ENCODE measurements at places on chromosomes 12 and 14.

- no peak for DNase-seq
These were observed 191.5 kb upstream of the BTG1 start for GRCh38 chr12:92337128-92337527.

DNA sequence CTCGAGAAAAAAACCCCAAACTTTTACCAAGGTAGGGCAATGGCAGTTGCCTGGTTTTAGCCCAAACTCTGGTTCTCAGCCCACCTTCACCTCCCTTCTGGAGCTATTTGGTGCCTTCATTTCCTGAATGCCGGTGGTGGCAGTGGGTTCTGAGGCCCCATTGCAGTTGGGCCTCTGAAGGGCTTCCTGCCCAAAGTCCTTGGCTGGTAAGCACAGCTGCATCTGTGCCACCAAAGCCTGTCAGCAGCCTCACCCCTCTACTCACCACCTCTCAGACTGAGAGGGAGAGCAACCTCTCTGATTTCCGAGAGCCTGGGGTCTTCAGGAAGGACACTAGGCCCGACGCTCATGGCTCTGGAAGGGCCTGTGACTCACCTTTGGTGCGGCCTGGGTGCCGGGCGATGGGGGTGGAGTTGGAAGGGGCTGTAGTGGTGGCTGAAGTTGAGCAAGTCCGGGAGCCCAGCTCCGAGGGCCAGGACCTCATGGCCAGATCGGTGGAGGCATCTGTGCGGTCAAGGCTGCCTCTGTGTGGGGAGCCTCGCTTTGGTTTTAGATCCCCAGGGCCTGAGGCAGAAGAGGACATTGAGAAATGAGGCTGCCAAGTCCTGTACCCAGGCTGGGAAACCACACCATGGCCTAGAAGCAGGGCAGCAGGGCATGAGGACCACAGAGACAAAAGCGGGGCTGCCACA is 38.6 kb upstream of the GPR68 start:
- no peak for DNase-seq

DNA sequence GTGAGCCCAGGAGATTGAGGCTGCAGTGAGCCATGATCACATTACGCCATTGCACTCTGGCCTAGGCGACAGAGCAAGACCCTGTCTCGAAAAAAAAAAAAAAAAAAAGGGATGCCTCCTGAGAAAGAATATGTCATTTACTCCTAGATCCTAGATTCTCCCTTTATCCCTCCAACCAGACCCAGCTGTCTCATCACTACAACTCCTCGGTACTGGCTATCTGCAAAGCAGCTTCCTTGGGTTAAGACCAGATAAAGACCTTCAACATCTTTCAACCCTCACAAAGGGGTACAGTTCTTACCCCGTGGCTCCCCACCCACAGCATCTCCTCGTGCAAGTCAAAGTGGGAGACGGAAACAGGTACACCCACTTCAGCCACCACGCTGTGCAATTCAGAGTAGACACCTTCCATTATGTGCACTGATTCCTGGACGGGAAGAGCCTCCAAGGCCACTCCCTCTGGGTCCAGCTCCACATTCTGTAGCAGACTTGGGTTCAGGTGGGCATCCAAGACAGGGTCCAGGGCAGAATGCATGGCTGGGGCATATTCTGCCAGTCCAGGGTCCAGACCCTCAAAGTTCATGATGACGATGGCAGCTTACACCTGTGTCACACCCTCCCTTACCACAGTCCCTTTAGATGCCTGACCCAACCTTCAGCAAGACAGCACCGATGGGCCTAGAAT is 1.1 kb downstream of the PAN2 start:
- no peak for DNase-seq

DNA sequence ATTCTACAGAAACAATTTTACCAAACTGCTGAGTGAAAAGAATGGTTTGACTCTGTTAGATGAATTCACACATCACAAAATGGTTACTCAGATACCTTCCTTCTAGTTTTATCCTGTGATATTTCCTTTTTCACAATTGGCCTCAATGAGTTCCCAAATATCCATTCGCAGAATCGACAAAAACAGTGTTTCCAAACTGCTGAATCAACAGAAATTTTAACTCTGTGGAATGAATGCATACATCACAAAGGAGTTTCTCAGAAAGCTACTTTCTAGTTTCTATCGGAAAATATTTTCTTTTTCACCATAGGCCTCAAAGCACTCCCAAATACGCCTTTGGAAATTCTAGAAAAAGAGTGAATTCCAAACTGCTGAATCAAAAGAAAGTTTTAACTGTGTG is 525.0 kb downstream of the ALG10 start:
- no peak for DNase-seq

DNA sequence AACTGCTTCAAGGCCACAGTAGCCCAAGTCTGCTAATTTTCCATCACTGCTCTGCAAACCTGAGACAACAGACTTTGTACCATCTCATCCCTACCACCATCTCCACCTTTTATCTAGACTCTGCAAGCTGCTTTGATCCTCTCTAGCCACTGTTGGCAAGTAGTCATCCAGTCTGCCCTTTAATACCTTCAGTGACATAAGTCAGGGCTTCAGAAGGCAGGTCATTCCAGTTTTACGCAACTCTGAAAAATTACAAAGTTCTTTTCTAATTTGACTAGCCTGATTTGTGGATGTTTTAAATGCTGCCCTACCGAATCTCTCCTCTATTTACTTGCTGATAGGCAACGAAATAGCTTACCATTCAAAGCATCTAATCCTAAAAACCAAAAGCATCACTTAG is 2.8 kb downstream of the FERMT2 start:
- DNase-seq, result no peak

DNA sequence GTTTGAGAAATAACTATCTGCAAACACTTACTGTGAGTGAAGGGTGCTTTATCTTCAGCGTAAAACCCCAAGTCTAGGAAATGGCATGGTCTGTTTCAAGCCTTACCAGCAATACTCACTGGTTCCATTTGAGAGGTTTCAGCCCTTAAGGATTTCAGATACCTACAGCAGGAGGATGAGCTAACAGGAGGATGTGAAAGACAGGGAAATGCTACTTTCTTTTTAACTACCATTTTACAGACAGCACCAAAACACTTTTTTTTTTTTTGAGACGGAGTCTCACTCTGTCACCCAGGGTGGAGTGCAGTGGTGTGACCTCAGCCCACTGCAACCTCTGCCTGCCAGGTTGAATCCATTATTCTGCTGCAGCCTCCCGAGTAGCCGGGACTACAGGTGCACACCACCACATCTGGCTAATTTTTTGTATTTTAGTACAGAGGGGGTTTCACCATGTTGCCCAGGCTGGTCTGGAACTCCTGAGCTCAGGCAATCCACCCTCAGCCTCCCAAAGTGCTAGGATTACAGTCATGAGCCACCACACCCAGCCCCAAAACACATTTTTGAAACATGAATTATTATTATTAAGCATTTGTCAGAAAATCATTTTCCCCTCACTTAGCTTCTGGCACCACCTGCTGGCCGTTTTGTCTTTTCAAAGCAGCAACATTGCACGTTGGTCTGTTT is 4.6 kb downstream of the MTRFR start:
- DNase-seq, result peak; percentile 77

DNA sequence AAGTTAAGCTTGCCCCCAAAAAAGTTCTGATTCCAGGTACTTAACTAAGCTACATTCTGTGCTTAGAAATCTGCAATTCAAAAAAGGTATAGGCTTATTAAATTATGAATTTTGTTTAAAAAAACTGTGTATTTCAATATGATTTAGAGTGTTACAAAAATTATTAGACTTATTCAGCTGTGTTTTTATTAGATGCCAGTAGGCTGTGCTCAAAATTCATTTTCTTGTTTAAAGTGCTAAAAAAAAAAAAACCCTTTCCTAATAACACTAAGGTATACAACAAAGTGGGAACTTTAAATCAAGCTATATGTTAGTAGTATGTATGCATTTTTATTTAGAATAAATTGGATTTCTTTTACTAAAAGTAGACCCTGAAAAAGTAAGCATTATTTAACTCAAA is 25.0 kb downstream of the LRRC9 start:
- no peak for DNase-seq

- DNase-seq, result peak; percentile 68
These were observed 1.8 kb downstream of the FBXL14 start for GRCh38 chr12:1592444-1593173.

DNA sequence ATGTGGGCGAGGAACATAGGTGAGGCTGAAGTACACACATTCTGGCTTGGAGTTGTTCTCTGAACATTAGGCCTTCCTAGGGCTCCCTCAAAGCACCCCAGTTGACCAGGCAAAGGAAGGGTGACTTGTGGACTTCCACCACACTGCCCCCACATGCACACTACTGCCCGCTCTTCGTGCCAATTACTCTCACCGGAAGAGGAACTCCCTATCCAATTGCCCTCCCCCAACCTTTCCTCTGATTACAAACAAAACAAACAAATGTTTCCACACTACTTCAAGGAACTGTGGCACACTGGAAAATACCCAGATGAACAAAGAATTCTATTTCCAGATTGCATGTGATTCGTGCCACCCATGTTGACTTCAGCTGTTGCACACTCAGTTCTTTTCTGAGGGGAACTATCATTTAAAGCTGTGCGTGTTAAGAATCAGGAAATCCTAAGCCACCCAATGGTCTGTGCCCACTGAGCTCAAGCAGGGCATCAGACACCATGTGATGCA is 139.3 kb downstream of the SSPN start:
- DNase-seq, result no peak

DNA sequence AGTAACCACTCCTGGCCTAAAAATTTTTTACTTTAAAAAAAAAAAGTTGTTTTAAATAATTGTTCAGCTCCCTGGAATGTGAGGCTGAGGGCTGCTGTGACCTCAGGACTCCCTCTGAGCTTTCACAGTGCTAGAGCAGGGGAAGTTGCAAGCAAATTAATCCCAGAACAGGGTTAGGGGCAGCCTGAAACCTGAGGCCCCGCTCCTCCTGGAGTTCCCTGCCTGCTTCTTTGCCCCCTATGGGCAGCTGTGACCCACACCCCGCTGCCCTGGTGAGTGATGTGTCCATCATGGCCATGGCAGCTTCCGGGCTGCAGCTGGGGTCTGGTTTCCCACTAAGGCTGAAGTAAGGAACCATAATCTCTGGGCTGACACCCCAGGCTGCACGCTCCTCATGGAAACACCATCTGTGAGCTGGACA is 9.5 kb downstream of the RITA1 start:
- DNase-seq, result no peak

DNA sequence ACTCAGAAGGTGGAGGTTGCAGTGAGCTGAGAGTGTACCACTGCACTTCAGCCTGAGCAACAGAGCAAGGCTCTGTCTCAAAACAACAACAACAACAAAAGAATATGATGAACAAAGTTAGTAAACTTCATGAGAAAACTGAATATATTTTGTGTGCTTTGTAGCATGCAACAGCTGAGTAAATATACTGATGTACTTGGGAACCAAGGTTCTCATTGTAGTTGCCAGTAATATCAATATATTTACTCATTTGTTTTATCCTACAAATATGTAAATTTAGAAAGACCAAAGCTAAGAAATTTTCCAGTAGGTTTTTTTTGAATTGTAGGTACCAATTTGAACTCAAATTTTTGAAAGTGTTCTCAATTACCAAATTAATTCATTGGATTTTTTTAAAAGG is 127.2 kb downstream of the IPO8 start:
- no peak for DNase-seq

DNA sequence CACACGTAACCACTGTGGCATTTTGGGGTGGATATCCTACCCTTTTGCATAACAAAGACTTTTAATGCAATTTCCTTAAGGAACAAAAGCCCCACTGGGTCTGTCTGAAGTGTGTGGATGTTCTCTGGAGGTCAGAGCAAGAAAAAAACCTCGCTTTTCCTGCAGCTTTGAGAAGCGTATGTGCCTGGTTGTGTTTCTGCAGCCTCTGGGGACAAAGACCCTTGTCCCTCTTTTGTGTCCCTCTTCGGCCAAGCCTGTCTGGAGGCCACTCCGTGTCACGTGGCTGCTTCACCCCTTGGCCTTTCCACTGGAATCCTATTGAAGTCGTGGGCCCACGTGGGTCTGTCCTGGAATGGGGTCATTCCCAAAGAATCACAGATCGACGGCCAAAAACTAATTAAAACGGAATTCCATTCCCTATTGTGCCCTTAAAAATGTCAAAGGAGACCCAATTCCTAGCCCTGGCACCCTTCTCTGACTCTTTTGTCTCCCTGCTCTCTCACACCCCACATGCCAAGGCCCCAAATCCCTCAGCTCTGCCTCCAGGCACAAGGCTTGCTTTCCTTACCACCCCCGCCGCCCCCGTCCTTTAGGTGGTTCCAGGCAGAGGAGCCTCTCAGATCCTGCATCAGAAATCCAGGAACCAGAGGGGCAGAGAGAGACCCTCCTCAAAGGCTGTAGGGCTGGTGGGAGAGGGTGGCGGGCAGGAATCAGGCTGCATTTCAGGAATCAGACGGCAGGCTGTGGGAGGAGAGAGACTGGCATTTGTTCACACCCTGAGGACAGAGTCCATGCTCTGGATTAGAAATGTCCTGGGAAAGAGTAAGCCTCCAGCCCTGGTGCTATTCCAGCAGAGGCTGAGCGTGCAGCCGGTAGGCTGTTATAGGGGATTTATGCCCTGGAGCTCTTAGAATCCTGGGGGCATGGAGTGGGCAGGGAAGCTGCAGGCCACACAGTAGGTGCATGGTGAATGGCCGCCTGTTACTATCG is 12.6 kb upstream of the CYP46A1 start:
- DNase-seq, result no peak

DNA sequence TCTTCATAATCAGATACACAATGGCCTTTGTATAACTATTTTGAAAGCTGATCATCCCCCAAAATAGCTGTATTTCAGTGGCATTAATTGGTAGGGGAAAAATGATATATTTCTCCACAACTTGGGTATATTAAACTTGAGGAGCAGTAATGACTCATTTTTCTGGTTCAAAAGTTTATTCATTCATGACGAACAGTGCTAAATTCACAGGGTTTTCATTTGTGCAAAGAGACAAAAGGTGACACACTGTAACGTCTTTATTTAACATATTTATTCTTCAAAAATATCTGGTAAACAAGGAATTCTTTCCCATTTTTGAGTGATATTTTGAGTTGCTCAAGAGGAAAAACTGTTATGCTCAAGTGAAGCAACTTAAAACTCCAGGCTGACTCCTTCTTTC is 415.5 kb upstream of the SOX5 start:
- DNase-seq, result no peak

DNA sequence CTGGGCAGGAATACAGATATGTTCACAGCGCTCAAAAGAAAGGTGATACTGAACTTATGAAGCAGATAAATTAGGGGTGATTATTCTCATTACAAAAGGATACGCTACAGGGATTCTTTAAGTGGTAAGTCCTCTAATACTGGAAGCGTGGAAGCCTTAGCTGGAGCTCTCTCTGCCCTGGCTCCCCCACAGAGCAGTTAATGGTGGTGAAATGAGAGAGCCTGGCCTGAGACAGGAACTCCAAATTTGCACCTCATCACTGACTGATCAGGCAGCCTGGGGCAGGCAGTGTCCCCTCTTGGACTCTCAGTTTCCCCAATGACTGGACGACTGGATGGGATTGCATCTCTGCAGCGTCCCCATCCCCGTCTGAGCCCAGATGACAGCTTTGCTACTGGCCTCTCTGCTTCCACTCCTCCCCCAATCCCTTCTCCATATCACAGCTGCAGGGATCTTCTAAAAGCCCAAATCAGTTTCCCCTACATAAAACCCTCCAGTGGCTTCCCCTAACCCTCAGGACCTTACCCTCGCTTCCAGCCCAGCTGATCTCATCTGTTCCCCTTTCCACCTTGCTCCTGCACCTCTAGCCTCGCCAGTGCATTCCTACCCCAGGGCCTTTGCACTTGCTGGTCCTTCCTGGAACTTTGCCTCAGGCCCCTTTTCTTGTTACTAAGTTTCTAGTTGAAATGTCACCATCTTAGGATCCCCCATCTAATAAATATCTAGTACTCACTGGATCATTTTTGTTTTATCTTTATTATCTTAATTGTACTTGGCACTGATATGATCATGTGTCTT is 171.7 kb upstream of the LHX5 start:
- DNase-seq, result no peak

- DNase-seq, result no peak
These were observed 31.9 kb downstream of the KCTD10 start for GRCh38 chr12:109445191-109445609.

All from activated naive CD4-positive, alpha-beta T cell treated with Interleukin-2 at 50 U/mL for 16 hours (primary cell).